ENCODE measurements at places on chromosomes 2 and 18. TPM values are rescaled to one million over a fixed set of nuclear protein-coding genes. Genes with fewer than 3 reads are reported as not detected.

Gene OSBPL6
- 3.4 TPM for total RNA-seq

Gene CENPA
- total RNA-seq = 23.4 TPM

Gene MYO5B
- total RNA-seq = 0.17 TPM

Gene GPR45
- total RNA-seq = not detected

Gene ALPI
- total RNA-seq = not detected

Gene AFF3
- 11.3 TPM for total RNA-seq

Gene PRKAG3
- total RNA-seq = not detected

Gene TUBA3E
- total RNA-seq = not detected

Gene DLX2
- 0.15 TPM for total RNA-seq

Gene LAMA1
- total RNA-seq = 6.2 TPM

Measured in bronchus fibroblast of lung (primary cell).